CD4-positive, CD25-positive, alpha-beta regulatory T cell (primary cell): ENCODE measurements at places on chromosomes 5 and 9.

DNA sequence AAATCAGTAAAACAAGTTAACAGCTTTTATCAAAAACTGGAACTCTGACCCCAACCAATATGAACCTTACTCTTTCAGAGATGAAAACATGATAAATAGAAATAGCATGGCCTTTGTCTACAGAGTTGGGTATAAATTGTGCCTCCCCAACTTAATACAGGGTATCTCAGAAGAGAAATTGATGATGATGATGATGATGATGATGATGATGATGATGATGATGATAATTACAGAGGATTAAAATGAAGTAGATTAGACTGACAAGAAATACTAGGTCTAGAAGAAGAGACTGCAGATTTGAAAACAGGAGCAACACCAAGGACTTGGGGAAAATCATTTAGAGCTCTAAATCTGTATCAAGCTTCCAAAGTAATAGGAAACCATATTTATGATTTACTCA, 27.1 kb downstream of the PFDN1 start:
- no peak for DNase-seq

DNA sequence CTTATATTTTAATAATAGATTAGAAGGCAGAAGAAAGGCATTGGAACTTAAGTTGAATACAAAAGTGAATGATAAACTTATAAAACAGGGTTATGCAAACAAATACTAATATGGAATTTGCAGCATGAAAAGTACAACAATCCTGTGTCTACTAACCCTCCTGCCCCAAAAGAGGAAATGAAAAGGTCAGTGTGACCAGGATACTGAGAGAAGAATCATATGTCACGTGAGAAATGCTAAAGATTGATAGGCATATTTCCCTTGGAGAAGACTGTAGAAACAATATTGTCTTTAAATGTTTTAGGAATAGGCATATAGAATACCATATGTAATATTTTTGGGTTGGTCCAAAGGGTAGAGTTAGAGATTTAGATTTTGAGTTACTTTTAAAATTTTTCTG, 3.8 kb downstream of the WDR36 start:
- DNase-seq = no peak

DNA sequence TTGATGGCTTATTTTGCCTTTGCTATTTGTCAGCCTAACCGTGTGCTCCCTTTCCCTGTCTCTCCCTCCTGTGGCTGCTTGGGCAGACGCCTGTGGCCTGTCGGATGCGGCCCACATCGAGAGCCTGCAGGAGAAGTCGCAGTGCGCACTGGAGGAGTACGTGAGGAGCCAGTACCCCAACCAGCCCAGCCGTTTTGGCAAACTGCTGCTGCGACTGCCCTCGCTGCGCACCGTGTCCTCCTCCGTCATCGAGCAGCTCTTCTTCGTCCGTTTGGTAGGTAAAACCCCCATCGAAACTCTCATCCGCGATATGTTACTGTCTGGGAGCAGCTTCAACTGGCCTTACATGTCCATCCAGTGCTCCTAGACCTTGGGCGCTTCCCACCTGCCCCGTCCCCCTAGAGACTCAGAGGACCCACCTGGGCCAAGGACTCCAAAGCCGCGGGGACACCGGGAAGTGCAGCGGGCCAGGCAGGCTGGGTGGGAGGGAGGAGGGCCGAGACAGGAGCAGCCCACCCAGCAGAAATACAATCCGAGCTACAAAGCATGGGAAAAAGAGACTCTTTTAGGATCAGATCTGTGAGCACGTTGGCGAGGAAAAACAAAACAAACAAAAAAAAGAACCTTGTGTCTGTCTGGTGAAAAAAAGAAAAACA, 10.6 kb downstream of the NR2F1 start:
- DNase-seq = no peak

GRCh38 chr5:173668910-173669309, 52.5 kb upstream of the BOD1 start:
- no peak for DNase-seq

DNA sequence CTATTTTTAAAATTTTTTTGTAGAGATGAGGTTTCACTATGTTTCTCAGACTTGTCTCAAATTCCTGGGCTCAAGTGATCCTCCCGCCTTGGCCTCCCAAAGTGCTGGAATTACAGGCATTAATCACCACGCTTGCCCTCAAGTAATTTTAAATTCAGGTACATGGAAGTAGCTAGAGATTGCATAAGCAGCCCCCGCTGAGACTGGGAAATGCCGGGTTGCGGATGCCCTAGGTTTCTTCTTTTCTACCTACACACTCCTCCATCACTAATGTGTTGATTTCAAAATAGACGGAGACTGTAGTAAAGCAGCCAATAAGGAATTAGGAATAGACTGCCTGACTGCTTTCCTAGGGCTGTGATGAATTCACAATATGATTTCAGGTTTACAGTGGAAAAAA, 202.4 kb downstream of the FANCC start:
- DNase-seq = no peak

- no peak for DNase-seq
These were observed 27.2 kb downstream of the RUSC2 start for GRCh38 chr9:35517131-35517530.

DNA sequence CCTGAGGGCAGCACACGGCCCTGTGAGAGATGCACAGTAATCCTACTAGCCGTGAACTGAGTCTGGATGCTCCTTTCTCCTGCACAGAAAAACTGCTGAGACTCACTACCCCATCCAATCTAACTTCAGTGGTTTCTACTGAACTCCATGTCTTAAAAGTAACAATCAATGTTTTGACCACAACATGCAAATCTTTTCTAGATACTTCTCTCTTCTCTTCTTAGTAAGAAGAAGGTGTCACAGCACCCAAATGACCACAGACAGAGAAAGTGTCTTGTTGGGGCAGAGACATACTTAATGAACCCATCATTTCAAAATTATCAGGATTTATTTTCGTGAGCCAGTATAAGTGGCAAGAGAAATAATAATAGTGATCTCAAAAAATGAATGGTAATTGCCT, 285.8 kb upstream of the MEF2C start:
- DNase-seq = no peak

DNA sequence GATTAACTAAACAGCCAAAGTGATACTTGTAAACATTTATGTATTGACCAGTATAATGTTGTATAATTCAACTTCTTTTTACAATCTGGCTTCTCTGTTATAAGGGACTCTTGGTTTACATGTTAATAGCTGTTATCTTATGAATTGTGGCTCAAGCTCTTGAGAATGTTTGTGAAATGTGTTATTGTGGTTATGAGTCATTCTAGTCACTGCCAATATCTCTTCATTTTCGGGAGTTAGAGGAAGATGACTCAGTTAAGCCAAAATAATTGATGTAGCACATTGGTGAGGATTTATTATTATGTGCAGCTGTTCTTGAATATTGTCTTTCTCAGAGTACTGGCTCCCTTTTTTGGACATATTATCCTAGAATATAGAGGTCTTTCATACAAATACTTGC, 655.2 kb upstream of the RIOK2 start:
- no peak for DNase-seq

- DNase-seq = no peak
These were observed 10.0 kb downstream of the SEC16A start for GRCh38 chr9:136472640-136473353.

GRCh38 chr9:78033870-78034269, 2.3 kb upstream of the GNAQ start:
- no peak for DNase-seq

DNA sequence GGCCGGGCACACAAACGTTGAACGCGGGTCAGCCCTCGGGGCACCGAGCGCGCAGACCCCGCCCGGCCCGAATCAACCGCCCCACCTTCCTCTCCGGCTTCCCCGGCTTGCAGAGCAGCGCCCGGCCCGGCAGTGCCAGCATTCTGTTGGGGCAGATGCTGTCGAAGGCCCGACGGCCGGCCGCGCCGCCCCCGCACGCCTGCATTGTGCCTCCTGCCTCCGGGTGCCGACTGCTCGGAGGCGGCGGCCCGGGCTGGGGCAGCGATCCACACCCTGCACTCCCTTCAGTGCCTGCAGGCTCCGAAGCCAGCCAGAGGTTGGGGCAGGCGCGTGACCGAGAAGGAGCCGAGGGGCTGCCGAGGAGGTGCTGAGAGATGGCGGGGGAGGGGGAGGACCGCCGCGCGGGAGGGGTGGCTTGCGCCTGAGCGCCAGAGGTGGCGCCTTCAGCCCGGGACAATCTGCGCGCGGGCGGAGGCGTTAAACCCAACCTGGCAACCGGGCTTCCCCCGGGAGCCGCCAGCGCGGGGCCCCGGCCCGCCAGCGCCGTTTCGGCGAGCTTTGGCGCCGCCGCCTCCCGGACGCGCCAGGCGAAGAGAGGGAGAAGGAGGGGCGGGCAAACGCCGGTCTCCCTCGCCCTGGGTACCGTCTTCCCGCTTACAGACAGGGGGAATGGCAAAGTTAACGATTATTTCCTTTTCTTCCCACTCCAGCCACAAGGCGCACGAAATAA, at the start of gene MCIDAS:
TSS of gene MCIDAS (minus strand) at position 382 of the 730 bp plus-strand sequence. CDS start at position 205, 177 bp downstream.
- DNase-seq = no peak

DNA sequence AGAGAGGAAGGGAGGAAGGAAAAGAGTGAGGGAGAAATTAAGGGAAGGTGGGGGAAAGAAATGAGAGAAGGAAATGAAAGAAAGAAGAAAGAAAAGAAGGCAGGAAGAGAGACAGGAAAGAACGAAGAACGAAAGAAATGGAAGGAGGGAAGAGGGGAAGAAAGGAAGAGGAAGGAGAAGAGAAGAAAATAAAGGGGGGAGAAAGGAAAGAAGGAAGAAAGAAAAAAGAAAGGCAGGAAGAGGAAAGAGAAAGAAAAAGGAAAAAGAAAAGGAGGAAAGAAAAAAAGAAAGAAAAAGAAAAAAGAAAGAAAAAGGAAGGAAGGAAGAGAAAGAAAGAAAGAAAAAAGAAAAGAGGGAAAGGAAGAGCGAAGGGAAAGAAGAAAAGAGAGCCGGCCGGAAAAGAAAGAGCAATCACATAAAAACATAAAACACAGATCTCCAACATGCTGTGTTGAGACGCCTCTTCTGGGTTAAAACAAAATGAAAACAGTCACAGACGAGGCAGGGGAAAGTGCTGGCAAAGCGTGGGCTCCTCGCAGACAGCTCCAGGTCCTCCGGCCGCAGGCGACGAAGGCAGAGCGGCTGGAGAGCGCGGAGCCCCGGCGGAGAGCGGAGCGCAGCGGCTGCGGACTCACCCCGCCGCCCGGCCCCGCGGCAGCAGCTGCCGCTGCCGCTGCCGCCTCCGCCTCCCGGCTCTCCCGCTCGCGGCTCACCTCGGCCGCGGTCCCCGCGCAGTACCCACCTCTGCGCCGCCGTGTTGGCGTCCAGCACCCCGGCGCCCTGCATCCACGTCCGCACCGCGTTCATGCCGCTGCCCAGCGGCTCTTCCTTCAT, 896 bp downstream of the EBF1 start:
- DNase-seq = peak; percentile 45

GRCh38 chr9:26723486-26723885, 169.1 kb downstream of the CAAP1 start:
- no peak for DNase-seq

DNA sequence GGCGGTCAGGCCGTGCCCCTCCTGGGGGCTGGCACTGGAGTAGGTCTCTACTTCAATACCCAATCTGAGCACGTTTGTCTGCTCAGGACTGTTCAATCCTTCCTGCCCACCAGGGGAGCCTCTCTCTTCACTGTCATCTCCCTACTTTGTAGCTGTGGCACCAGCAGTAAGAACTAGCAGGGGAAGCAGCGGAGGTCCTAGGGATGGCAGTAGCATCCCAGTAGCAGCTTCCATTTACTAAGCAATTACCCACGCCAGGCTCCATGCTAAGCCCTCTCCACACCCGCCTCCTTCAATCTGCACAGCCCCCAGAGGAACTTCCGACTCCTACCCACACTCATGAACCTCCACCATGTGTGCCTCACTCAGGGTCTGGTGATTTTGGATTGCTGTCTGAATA, 31.7 kb downstream of the FSTL4 start:
- DNase-seq = no peak

- DNase-seq = no peak
These were observed 240.3 kb upstream of the TRPC7 start for GRCh38 chr5:136605638-136606037.
